ENCODE measurements at places on chromosomes 2 and 18.

GRCh38 chr2:222269132-222269531 lies 29.7 kb downstream of the PAX3 start:
- DNase-seq: no peak

DNA sequence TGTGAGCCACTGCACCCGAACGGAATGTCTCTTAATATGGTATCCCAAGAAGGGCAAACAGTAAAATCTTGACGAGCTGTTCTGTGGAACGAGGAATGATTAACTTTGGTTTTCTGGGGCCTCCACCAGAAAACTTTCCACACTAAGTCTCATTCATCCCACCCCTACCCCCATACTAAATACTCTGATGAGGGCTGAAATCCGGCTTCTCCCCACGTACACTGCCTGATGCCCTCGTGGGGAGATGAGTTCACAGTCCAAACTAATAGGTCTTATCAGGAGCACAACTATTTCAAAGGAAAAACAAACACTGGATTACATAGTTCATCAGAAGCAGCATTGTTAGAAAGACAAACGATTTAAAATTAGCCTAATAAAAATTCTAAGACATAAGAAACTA lies 49.2 kb upstream of the TCF4 start:
- DNase-seq: no peak

GRCh38 chr2:1979138-1979537 lies 234.8 kb upstream of the PXDN start:
- DNase-seq: no peak

DNA sequence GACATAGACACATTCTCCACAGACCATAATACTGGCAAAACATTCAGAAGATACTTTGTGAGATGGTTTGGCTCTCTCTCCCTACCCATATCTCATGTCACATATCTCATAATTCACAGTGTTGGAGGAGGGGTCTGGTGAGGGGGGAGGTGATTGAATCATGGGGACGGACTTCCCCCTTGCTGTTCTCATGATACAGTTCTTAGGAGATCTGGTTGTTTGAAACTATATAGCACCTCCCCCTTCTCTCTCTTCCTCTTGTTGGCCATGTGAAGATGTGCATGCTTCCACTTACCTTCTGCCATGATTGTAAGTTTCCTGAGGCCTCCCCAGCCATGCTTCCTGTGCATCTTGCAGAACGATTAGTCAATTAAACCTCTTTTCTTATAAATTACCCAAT lies 61.1 kb downstream of the HK2 start:
- DNase-seq: no peak

- DNase-seq: peak; percentile 10
Measured at GRCh38 chr2:86238354-86238753, 39.1 kb downstream of the MRPL35 start.

GRCh38 chr2:20139407-20140172 lies 85.3 kb downstream of the SDC1 start:
- no peak for DNase-seq

DNA sequence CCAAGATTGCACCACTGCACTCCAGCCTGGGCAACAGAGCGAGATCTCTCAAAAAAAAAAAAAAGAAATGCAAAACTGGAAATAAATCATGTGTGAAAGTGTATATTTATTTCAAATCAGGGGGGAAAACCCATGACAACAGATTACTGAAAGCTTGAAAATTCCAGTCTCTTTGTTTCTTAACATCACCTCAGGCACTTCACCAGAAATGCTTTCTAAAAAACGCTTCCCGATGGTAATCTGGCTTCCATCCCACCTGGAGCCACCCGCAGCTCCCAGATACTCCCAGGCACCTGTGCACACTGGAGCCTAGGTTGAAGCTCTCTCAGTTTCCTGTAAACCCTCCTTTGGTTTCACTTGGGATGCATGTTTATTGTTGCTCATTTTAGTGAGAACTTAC lies 7.2 kb upstream of the ITGB6 start:
- no peak for DNase-seq

GRCh38 chr18:79856119-79857007 lies 58.6 kb downstream of the KCNG2 start:
- DNase-seq: no peak

Data from stimulated activated CD8-positive, alpha-beta memory T cell treated with anti-CD3 and anti-CD28 coated beads, Interleukin-12 subunit alpha, Interleukin-12 subunit beta, amount 100 ng/mL, for 1 hour (primary cell).